Cortex of kidney (tissue), 1 donor: ENCODE measurements at places on chromosomes 1 and 21.

DNA sequence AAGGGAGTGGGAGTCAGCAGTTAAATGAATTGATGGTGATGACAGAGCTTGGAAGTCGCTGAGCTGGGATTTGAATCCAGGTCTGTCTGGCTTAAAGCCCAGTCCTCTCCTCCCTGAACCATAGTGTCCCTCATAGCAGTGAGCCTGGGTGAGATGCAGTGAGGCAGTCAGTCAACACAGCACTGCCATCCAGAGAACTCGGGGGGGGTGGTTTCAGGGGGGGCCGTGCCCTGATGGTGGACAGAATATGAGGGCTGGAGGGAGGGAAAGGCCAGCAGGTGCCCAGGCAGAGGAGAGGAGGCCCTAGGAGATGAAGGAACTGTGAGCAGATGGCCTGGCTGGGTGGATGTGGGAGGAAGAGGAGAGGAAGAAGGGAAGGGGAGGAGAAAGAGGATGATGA, 405.6 kb downstream of the PTPRU start:
- no peak for DNase-seq

- DNase-seq = no peak
Observed at GRCh38 chr1:97170300-97170699, 448.7 kb downstream of the PTBP2 start.

DNA sequence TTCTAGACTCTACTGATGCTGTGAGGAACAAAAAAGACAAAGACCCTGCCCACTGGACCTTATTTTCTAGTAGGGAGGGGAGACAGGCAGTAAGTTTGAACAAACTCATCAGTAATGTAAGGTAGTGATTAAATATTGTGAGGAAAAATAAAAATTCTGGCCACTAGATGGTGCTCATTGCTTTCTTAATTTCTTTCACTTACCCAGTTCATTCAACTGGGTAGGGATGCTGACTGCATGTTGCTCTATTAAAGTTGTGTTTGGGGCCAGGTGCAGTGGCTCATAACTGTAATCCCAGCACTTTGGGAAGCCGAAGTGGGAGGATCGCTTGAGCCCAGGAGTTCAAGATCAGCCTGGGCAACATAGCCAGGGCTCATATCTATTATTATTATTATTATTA, 6.3 kb upstream of the KYAT3 start:
- no peak for DNase-seq

DNA sequence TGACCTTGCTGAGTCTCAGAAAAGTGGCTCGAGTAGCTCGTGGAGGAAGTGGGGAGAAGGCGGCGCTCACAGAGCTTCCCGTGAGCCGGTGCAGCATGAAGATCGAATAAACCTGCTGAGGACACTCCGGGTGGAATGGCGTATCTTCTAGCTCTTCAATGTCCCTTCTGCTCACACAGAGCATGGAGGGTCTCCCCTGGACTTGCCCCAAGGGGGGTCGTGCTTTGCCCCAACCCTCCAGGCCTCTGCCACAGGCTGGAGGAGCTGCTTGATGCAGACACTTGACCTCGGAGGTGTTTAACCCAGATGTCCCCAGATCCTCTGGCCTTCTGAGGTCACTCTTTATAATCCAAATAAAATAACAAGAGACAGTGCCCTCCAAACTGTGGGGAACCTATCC, 2.2 kb upstream of the KRTAP10-12 start:
- DNase-seq = no peak

DNA sequence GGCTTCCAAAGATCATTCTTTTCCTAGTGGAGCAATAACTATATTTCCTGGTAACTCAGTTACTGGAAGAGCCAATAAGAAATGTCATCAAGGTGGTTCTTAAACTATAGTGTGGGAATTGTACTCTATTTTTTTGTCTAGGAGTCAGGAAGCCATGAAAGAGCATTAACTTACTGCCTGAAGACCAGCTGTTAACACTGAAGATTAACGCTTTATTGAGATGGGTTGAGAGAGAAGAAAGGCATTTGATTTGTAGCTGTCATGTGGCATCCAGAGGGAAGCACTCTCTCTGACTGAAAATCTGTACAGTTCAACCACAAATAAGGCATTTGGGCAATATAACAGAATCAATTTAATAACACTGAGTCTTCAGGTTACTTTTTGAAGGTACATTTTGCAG, 76.0 kb downstream of the DNM3 start:
- DNase-seq = no peak

GRCh38 chr21:31092832-31093625, 54.8 kb upstream of the KRTAP19-8 start:
- no peak for DNase-seq

DNA sequence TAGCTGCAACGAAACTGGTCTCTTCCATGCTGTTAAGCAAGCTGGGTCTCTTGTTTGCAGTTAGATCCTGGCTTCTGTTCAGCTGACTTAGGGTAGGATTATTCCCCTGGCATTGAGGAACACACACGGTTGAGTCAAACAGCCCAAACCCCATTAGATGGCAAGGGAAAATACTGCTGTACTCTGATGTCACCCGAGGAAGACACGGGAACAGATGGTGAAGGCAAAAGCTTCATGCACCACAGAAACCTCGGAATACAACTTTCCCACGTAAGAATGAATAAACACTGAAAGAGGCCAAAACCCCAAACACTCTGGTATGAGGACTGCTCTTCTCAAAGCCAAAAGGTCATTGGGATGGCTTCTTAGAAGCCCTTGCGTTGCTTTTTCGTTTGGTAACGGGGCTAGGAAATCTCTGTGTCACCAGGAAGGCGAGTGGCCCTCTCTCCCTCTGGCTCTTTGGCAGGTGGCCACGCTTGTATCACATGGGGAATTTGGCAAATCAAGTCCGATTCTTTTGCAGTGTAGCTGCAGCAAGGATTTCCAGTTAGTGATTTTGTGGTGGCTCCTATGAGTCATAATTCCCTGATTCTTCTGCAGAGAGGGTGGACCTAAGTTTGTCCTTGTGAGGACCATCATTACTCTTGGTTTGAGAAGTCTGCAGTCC, 16.7 kb upstream of the LYST start:
- DNase-seq = no peak

GRCh38 chr1:40808909-40809308, 25.3 kb downstream of the KCNQ4 start:
- DNase-seq = no peak

DNA sequence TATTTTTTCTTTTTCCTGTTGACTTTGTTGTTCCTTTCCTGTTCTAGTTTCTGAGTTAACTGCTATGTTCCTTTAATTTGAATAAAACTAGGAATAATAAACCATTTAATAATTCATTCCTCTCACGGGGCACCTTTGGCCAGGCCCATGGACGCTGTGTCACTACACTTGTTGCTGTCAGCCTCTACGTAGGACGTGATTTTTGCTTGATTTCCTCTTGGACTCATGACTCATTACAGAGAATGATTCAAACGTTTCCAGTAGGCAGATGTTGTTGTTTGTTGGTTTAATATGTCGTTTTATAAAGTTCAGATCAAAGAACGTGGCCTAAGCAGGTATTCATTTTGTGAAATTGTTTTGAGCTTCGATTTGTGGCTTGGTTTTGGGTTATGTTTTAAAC, 9.1 kb upstream of the SLC19A1 start:
- DNase-seq = no peak

DNA sequence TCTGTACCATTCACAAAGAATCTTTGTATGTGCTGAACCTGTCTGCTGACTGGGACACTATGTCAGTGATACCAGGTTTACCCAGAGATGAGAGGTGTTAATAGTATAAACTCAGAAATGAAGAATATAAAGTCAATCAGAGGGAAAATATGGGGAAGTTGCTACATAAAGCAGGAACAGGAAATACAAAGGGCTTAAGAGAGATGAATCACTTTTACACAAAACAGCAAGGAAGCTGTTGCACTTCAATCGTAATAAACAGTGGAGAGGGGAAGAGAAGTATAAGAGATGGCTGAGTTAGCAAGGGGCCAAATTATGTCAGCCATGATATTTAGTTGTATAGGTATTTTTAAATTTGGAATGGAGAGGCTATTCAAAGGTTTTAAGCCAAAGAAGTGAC, 890.2 kb upstream of the NCAM2 start:
- DNase-seq = no peak

DNA sequence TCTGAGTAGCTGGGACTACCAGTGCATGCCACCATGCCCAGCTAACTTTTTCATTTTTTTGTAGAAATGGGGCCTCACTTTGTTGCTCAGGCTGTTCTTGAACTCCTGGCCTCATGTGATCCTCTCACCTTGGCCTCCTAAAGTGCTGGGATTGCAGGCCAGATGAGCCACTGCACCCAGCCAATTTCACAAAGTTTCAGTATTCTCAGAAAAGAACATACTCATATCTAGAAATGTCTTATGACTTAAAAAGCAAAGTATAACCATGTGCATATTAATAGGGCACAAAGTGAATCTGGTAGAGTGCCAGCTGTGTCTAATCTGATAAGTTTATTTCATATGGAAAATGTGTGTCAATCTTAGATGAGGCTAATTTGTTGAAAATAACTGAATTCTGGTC, 87.5 kb upstream of the CACYBP start:
- DNase-seq = no peak

- DNase-seq = no peak
Observed at GRCh38 chr1:234675572-234675971, 65.6 kb upstream of the IRF2BP2 start.

- no peak for DNase-seq
Observed at GRCh38 chr1:5448486-5448885, 543.7 kb downstream of the NPHP4 start.

DNA sequence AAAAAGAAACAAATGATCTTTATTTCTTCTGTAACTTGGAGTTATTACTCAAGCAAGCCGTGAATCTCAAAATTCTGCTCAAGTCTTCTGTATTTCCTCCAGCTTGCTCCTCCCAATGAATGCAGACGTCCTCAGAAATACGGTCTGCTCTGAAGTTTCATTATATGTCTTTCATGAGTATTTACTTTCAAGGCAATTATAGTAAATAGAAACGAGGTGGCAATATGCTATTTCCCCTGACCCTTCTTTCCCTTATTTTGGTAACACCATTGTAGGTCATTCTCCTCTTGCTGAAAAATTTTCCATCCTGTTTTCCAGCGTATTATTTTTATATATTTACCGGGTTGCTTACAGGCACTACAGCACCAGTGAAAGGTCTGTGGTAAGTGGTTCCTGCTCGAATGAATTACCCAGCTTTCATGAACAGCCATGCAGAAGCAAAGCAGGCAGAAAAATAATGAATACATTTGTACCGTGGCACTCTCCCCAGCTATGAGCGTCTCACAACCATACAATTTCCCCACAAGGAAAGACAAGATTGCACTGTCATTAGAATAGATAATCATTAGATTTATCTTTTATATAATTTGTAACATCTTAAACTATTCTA, 350.9 kb upstream of the PKN2 start:
- no peak for DNase-seq

DNA sequence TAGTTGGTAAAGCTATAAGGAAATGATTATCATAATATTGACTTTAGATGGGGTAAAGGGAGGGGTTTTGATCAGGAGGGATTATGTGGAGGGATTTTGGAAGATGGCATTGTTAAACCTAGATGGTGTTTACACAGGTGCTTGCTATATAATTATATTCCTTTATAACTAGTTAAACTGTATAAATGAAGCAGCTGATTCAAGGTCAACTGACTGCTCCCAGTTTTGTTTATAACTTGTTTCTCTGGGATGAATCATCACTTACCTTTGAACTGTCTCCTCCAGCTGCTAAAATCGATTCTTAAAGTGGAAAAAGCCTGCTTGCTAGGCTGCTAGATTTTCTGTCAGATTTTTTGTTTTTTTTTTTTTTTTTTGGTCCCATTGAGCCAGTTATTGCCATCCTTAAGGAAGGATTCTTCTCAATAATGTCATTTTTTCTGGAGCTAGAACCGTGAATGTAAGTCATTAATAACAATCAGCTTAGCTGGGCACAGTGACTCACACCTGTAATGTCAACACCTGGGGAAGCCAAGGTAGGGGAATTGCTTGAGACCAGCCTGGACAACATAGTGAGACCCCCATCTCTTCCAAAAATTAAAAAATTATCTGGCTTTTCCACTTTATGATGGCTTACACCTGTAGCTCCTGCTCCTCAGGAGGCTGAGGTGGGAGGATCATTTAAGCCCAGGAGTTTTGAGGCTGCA, 153.2 kb downstream of the PIK3R3 start:
- no peak for DNase-seq

DNA sequence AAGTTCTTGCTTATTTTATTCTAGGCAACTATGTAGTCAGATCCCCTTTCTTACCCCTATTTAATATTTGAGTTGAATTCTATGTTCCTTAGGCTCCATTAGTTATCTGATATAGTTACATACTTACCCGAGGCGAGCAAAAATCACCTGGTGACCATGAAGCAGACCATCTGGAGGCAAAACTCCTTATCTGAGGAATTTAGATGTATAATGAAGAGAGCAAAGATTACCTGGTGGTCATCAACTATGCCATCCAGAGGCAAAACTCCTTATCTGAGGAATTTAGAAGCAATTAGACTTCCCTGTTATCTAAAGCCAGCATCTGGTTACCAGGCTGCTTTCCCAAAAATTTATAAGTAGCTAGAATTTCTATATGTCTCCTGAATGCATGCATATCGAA, 129.9 kb downstream of the PATJ start:
- DNase-seq = no peak

- no peak for DNase-seq
Observed at GRCh38 chr21:45091550-45092322, 17.4 kb downstream of the ADARB1 start.

- DNase-seq = no peak
Observed at GRCh38 chr1:61318319-61319125, 236.2 kb downstream of the NFIA start.

DNA sequence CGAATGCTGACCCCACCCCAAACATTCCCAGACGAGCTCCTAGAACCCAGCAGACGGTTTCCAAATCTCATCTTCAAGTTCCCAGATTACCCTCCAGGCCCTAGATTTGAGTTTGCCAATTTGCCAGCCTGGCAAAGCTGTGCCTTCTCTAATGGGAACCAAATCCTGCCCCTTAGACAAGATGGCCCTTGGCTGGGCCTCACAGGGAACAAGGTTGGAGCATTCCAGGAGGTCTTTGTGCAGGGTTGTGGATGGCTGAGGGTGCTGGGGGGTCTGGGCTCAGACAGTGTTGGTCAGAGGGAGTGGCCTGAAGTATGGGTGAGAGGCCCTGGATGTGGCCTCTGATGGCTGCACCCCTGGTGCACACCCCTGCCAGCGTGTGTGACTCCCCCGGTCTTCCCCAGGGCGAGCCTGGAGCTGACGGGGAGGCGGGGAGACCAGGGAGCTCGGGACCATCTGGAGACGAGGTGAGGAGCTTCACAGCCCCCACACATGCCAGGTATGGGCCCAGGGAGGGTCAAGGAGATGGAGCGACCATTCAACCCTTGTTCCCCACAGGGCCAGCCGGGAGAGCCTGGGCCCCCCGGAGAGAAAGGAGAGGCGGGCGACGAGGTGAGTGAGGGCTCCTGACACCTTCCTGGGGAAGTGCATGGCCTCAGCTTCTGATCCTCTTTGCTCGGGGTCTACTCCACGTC, 10.2 kb downstream of the COL6A1 start:
- DNase-seq = no peak

DNA sequence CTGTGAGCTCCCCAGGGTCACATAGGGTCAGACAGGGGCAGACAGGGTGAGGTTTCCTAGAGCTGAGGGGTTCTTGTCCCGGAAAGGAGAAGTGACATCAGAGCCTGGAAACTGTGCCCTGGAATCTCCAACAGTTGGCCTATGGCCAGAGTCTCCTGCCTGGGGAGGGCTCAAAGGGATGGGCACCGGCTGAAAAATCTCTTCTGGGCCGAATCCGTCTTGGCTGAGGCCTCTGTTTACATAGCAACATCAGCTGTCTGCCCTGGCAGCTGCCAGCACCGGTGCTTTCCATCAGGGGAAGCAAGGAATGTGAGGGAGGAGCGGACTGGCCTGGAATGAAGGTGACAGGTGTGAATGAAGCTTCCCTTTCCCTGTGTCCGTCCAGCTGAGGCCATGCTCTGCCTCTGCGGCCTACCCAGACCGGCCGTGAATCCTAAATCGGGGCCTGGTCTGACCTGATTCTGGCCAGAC, 30.7 kb downstream of the VASH2 start:
- DNase-seq = no peak
